Fibroblast of lung (primary cell): ENCODE measurements at places on chromosomes 16 and 17. TPM values are rescaled to one million over a fixed set of nuclear protein-coding genes. Genes with fewer than 3 reads are reported as not detected.

The RND2 gene
- total RNA-seq: 0.77 and 0.99 TPM in 2 replicates

The SCARF1 gene
- 0.77 and 0.99 TPM in 2 replicates for total RNA-seq

DNA sequence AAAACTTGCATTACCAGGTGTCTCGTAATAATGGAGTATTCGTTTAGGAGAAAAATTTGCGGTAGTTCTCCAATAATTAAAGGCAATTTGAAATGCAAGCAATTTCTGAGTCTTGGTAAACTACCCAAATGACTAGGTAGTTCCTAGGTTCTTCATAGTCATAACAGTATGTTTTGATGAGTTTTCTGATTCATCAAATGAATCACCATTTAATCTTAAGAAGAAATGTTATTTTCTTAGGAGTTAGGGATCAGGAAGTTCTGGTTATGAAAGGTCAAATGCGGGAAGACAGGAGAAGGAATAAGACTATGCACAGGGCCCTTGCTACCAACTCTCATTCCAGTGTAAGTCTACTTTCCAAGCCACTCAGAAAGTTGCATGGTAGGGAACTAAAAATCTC is 221.5 kb upstream of the SOX9 start:
- DNase-seq: peak; percentile 15
- no peaks in the 10 kb centered on the region for H3K36me3 ChIP-seq
- no peaks in the 10 kb centered on the region for H3K4me1 ChIP-seq
- no peak overlapping the region for H3K4me3 ChIP-seq

- H3K36me3 ChIP-seq: no peaks in the 10 kb centered on the region
- no peaks in the 10 kb centered on the region for H3K4me1 ChIP-seq
- DNase-seq: no peak
Measured at GRCh38 chr16:85479972-85480726, 133.0 kb upstream of the GSE1 start.

DNA sequence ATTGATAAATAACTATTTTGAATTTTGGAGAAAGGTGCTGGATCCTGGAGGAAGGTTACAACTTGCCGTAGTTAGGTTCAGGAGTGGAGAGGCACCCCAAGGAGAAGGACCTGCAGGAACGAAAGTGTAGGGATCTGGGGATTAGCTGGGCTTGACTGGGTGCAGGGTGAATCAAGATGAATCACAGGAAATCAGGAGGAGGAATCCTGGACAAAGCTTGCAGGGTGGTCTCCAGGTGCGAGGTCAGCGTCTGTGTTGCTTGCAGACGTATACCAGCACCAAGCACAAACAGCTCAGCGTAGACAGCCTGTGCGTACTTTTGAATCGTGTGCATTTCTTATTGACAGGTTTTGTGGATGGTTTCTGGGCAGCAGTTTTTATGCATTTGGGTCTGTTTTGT is 144.3 kb downstream of the MSI2 start:
- H3K4me1 ChIP-seq: no peaks in the 10 kb centered on the region
- H3K4me3 ChIP-seq: no peak overlapping the region
- DNase-seq: no peak
- no peaks in the 10 kb centered on the region for H3K27me3 ChIP-seq
- no peak overlapping the region for H3K27ac ChIP-seq

DNA sequence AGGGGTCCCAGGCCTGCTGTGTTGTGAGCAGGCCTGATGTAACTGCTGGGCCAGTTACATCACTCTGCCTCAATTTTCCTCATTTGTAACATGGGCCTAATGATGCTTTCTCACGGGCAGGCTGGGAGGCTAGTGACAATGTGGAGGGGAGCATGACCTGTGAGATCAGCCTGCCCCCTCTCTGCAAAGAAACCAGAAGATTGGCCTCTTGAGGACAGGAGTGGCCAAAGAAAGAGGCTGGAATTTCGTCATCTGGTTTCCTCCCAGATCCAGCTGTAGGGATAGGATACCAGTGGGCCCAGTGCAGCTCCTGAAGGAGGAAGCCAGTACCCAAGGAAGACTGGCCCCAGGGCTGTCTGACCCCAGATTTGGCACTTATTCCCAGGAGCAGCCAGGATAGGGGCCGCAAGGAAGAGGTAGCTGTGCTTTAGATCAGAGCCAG is 615 bp upstream of the SREBF1 start:
- peak; percentile 85 for DNase-seq
- no peaks in the 10 kb centered on the region for H3K36me3 ChIP-seq
- H3K27me3 ChIP-seq: no peaks in the 10 kb centered on the region
- H3K4me3 ChIP-seq: no peak overlapping the region
